ENCODE measurements at places on chromosomes 2 and 18.

DNA sequence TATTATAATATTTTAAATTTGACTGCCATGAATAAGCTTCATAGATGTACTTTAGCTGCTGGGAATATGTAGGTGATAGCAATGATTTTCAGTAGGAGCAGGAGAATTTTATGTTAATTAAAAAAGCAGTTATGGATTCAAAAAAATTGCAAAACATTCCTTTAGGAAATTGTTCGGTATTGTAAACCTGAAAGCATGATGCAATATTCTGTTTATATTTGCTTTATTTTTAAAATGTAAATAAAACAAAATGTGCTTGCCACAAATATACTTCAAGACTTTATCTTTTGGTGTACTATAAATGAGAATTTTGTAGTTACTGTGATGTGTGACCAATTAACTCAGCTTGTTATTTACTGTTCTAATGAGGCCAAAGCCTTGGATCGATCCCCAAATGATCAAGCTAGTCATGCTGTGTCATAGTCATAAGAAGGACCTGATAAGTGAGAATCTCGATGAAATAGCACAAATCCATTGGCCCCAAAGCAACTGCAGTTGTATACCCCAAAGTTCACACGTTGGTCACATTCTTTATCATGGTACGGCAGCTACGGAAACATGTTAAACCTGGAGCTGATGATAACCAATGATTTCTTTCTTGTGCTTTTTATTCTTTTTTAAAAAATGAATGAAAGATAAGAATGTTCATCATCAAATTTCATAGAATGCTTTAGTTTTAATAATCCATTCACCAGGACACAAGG is 23.6 kb upstream of the ATIC start:
- DNase-seq, result no peak

DNA sequence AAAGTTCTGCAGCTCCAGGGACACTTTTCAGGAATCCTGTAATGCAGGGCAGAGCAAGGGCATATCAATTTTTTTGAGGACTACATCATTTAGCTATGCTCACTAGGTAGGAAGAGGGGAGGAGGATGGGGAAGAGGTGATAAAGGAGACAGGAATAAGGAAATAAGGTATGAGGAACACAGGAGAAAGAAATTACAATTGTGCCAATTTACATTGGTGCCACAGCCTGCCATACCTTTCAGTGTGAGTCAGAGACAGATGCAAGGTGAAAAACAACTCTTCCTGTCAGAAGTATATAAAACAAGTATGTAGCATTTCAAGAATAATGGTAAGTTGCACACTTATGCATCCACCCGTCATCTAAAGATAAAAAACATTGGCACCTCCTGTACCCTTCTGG is 5.4 kb upstream of the MRPS9 start:
- DNase-seq, result no peak

DNA sequence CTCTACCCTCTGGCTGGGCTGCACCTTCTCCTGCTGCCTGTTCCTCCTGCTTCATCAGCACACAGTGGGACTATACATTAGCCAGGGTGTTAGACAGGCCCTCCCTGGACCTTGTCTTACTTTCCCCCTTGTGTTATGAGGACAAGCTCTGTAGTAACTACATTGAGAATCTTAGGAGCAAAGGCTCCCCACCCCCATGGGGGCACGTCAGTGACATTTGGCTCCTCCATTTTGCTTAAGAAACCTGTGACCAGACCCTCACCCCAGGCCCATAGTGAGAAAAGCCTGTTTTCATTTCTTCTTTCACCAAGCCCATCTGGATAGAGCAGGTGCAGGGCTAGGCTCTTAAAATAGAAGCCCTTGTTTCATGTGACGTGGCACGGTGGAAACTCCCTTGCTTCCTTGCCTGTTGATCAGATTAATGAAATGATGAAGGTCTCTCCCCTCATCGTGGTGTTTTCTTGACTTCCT is 146.7 kb downstream of the RPIA start:
- DNase-seq, result no peak

DNA sequence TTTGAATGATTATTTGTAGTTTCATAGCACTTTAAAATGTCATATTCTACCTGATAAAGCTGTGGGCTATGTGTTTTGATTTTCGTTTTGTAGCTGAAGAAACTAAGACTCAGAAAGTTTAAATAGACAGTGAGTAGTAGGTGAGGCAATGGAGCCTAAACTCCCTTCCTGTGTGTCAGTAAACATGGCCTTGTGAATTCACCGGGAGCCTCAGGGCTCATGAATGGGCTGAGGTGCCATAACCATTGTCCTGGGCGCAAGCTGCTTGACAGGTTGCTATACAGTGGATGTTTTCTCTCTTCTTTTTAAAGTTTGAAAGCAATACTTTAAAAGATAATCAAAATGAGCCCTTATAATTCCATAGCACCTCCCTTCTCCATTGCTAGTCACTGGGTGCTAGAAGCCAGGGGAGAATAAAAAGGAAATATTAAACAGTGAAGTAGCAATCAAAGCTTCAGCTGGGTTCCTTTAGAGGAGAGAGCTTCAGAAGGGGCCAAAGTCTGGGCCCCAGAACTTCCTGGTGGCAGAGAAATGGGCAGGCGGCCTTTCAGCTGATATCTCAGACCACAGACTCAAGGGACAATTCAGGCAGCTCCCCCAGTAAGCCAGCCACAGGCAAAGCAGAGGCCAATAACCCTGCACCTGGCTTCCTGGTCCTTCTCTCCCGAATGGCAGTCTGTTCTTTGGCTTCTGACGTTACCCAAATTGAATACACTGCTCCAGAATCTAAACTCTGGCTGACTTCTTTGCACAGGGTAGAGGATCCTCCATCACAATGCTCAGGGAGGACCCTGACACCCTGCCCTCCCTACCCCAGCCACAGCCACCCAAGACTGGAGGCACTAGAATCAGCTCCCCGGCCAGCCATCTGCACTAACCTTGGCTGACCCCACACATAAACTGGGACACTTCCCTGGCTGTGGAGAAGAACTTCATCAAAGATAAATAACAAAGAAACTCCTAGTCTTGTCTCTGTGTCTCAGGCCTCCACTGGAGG is 51.8 kb upstream of the NPAS2 start:
- DNase-seq, result no peak

Data from cortex of kidney (tissue), 1 donor.